Activated naive CD8-positive, alpha-beta T cell treated with anti-CD3 and anti-CD28 coated beads, Interleukin-2, amount 10 ng/mL, durations not matched to agents 7 days and 5 days (primary cell): ENCODE measurements at places on chromosomes 4 and X. TPM values are rescaled to one million over a fixed set of nuclear protein-coding genes. Genes with fewer than 3 reads are reported as not detected.
A peak's percentile ranks its signal among the peaks of the same experiment; 100 is the strongest.

DNA sequence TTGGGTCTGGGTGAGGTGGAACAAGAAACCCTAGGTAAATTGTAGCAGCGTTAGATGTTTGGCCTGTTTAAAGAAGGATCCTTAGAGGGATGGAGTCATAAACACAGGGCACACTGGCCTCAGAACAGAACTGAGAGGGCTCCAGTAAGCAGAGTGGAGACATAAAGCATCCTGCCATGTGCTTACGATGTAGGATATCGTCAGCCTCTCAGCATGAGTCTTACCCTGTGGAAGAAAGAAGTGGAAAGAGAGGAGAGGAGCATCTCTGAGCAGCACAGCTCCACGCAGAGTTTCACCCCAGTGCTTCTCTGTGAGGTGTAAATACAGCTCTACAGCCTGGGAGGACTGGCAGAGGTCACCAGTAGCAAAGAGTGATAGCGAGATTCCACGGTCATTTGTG, 27.8 kb upstream of the SORBS2 start:
- no peaks in the 10 kb centered on the region for H3K27me3 ChIP-seq
- no peak overlapping the region for H3K4me3 ChIP-seq
- no peak for DNase-seq
- H3K36me3 ChIP-seq: no peaks in the 10 kb centered on the region
- no peaks in the 10 kb centered on the region for H3K4me1 ChIP-seq

DNA sequence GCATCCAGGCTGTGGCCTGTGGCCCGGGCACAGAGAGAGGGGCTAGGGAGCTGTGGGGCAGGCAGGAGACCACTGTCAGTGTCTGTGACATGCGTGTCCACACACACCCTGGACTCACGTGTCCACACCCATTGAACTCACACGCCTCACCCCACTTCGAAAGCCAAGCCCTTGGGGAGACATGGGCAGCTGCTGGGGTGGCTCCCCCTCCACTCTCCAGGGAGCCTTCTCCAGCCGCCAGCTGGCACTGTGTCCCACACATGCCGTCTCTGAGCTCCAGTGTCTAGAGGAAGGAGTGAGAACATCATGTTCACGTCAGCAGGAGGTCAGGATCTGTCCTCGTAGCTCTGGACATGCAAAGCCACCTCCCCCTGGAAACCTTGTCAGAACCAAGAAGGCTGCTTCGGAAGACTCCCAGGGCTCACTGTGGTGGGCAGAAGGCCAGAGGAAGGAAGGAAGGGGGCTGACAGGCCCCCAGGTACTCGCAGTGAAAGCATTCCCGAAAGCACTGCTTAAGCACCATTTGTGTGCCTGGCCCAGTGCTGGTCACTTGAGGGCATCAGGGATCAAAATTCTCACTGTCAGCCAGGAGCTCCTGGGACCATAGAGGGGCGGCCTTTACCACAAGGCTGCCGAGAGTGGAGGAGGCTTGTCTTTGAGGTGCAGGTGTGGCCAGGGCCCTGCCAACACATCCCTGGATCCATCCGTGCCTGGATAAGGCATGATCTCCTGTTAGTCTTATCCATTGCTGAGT, 61.4 kb downstream of the HTRA3 start:
- H3K36me3 ChIP-seq: no peaks in the 10 kb centered on the region
- H3K27me3 ChIP-seq: no peaks in the 10 kb centered on the region
- H3K4me1 ChIP-seq: no peaks in the 10 kb centered on the region
- H3K27ac ChIP-seq: no peak overlapping the region
- no peak overlapping the region for H3K4me3 ChIP-seq

- no peak overlapping the region for H3K4me3 ChIP-seq
- H3K27ac ChIP-seq: no peak overlapping the region
Measured at GRCh38 chr4:169243825-169244609, 26.7 kb downstream of the SH3RF1 start.

DNA sequence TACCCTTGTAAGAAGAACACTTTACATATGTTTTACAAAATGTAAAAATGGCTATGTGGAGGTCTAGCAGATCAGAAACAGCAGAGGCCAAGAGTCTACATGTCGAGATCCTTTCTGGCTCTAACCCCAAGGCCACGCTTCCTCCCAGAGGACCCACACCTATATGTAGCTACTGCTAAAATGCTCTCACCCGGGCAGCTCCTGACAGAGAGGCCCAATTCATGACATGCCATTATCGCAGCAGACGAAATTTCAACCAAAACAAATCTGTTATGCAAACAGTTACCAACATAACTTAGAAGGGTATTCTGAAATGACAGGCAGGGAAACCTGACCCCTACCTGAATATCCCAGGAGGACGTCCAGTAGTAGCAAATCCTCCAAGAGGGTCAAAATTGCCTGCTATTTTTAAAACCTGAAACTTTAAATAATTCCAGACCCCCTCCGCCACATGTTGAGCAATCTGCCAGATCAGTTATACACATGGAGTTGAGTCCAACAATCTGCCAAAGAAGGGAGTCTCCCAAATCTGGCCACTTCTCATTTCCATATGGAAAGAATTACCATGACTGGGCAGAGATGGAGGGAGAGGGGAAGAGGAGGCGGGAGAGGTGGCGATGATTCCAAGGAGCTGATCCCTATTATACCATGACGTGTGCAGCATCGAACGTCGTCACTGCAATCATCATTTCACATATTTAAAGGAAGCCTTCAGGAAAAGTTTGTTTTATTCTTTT, 192.9 kb upstream of the TBL1X start:
- H3K4me1 ChIP-seq: no peaks in the 10 kb centered on the region
- H3K4me3 ChIP-seq: no peak overlapping the region
- no peak overlapping the region for H3K27ac ChIP-seq
- H3K27me3 ChIP-seq: peaks cover 4% of the 10 kb centered on the region

DNA sequence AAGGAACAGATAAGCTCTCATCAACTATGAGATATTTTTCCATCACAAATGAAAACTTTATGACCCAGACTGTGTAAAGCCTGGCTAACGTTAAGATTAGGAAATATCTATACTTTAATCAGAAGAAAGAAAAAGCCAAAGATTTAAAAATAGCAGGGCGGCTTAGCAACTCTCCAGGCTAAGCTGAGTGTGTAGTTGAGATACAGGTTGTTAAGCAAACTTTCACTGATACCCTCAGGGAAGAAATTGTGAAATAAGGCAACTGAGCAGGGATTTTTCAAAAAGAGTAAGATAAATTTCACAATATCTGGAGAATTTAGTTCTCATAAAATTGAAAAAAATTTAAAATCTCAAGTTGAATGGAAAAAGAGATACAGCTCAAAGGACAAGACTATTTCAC, 382.0 kb downstream of the RAPGEF2 start:
- no peak for DNase-seq
- peaks cover 17% of the 10 kb centered on the region for H3K27me3 ChIP-seq
- no peak overlapping the region for H3K4me3 ChIP-seq

DNA sequence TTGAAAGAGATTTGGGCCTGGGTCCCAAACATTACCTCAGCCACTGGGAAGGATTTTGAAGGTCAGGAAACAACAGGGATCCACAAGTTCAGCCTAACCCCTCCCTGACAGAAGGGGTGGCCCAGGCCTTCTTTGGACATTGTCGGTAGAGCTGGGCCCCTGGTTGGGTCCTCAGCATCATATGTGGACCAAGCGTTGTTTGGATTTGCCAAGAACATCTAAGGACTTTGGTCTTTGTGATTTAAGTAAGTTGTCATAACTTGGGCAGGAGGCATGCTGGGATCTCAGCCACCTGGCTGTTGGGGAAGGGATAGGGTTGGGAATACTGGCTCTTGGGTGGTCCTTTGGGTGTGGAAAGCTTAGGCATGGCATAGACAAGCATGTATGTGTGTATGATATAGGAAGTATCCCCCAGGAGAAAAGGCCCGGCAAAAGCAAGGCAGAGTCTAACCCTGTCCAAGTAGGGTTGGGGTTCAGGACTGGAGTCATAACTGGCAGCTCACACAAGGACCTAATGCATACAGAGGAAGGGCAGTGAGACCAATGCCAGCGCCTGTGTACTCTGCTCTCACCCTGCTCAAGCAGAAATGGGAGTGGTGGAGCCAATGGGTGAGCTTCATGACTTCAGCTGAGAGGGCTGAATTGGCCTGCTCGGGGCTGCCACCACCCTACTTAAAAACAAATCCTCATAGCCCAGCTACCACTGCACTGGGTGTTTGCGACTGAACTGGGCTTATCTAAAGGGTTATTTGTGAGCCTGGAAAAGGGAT, 102.8 kb downstream of the RTL5 start:
- H3K36me3 ChIP-seq: no peaks in the 10 kb centered on the region
- H3K27me3 ChIP-seq: peaks cover 7% of the 10 kb centered on the region
- peak overlapping the region; percentile 34 for H3K27ac ChIP-seq
- DNase-seq: no peak
- H3K4me1 ChIP-seq: no peaks in the 10 kb centered on the region

GRCh38 chr4:165398570-165398969, 19.8 kb downstream of the CPE start:
- H3K27ac ChIP-seq: no peak overlapping the region
- no peak for DNase-seq
- H3K27me3 ChIP-seq: peaks cover 6% of the 10 kb centered on the region
- no peaks in the 10 kb centered on the region for H3K36me3 ChIP-seq
- H3K4me3 ChIP-seq: no peak overlapping the region

The IKBKG gene
- total RNA-seq: 56.1 TPM

The PDGFC gene
- total RNA-seq: not detected
